ENCODE measurements at places on chromosomes 12 and 14. TPM values are rescaled to one million over a fixed set of nuclear protein-coding genes. Genes with fewer than 3 reads are reported as not detected.

GLIPR1L1 gene
- not detected for total RNA-seq

DNA sequence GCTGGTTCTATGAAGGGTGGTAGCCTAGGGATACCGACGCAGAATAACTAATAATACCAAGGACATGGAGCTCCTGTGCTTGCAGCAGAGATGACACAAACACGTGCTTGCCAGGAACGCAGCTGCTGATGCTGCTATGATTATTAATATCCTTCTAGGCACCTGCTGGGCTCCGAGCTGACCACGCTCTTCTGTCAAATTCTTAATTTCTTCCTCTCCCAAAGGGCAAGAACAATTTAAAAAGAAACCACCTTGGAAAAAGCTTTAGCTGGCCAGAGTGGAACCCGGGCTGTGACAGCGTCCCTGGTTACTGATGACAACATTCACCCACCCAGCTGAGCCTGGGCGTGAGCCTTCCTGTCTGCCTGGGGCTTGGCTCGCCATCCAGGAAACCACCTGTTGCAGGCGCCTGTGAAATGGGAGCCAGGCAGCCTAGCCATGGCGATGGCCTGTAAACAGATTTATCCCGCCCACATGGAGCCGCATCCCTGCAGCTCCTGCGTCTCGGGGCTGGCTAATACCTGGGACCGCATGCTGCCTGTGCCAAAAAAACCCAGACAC is 28.8 kb downstream of the CLMN start:
- peak; percentile 93 for DNase-seq

USP5 gene
- 82.5 TPM for total RNA-seq

AICDA gene
- total RNA-seq = not detected

- no peak for DNase-seq
These were observed 550.0 kb upstream of the TBX3 start for GRCh38 chr12:115233891-115234543.

DNA sequence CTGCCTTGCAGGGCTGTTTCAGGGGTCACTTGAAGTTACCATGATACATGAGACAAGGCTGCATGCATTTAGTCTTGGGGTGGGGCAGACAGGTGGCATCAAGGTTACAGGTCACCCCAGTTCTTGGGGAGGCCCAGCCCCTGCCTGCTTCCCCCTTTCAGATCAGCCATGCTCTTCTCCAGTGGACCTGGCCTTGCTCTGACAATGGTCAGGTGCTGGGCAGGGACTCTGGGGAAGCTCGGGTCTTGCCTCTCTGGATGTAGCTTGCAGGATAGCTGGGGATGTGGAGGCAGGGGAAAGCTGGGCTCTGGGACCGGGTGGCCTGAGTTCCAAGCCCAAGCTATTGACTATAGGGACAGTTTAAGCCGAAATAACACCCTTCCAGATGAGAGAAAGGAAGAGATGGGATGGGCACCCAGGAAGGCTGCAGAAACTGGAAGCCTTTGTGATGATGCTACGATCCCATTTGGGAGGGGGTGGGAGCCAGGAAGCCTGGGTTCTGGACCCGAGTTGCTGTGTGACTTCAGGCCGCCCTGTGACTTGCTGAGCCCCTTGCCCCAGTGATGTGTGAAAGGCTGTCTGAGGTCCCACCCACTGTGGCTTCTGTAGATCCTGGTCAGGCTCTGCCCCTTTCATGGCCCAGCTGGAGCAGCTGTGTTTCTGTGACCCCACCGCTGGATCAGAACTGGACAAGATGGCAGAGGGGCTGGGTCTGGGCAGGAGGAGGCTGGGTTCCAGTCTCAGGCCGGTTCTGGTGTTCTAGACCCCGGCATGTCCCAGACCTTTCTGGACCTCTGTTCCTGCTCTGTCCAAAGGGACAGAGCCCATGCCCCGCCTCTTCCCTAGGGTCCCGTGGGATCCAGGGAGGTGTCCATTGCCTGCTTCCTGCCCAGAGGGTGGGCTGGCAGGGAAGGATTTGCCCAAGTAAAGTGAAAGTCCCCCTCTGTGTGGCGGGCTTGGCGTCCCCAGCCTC is 2.1 kb downstream of the TNFAIP2 start:
- no peak for DNase-seq

FAM90A1 gene
- not detected for total RNA-seq

DNA sequence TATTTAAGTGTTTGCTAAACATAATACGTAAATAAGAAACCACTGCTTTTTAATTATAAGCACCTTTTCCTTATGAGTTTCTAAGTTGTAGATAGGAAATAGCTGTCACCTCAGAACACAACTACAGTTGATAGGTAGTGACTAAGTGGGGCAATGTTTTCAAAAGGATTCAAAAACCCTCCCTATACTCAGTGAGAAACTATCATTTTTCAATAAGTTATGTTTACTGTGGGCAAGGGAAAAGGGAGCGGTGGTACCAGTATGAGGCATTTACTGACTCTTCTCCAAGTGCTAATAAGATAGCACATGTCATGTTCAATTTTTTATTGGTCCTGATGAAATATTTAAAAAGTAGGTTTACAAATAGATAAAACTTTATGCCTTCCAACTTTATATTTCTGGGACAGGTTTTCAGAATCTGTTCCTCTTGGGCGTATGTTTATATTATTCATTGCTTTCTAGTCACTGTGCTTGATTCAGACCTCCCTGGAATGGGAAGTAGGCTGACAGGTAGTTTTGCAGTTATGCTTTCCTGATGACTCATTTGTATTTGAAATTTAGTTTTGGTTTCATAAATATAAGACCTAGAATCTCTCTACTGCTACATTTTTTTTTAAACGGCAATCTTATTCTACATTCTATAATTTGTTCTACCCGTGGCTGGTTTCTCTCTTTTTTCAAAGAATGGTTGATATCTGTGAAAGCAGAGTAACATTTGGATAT is 153.1 kb downstream of the TMEM117 start:
- DNase-seq = peak; percentile 5

- DNase-seq = no peak
These were observed 900.9 kb downstream of the FLRT2 start for GRCh38 chr14:86430853-86431252.

GRCh38 chr12:54431911-54432814 is 13.1 kb upstream of the ITGA5 start:
- DNase-seq = peak; percentile 96

PRB2 gene
- not detected for total RNA-seq

DNA sequence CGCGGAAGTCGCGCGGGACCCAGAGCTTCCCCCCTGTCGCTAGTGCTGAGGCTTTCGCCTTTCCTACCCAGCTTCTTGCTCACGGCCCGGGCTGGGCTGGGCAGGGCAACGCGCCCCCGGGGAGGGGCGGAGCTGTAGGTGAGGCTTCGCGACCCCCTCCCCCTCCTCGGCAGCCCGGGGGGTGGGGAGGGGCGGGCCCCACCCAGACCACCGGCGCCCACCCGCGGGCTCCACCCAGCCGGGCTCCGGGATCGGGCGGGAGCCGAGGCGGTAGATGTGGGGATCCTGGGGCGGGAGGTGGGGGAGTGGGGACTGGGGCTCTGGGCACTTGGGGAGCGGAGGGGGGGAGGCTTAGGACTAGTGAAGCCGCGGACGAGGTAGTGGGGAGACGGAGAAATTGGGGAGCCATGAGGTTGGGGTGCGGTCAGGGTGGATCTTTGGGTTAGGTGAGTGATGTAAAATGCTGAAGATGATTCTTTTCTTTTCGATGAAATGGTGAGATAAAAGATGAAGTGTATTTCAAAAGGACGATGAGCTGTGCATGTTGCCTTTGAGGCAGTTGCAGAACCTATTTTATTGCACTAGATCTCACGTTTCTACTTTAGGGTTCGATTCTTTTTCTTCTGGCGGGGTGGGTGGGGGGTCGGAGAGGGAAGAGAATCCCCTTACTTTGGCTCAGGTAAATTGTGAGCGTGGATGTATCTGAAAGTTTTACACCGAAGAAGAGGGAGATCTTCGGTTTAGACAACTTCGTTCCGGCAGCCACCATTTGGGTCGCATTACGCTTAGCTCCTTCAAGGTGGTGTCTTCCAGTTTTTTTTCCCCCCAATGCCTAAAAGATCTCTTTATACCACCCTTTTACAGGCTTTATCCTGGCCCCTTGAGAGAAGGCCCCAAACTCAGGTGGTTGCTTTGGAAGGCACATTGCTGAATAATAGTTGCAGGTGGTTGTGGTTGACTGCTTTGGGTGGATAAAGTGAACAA is 619 bp downstream of the ERC1 start:
- peak; percentile 65 for DNase-seq

DNA sequence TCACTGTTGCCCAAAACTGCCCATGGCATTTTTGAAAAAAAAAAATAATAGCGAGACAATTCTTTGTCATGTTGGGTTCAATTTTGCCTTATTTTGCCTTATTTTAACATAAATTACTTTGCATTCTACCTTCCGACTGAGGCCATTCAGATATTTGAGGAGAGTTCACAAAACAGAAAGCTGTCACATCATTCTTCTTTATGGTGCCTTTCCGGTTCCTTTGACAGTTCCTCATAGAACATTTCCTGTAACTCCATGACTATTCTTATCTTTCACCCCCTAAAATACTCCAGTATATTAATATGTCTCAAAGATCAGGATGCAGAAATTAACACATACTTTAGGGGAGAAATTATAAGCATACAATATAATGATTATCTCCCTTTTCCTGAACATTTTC is 476.7 kb downstream of the NOVA1 start:
- no peak for DNase-seq

REP15 gene
- 5.4 TPM for total RNA-seq

GRCh38 chr14:22561661-22562579 is 27.1 kb downstream of the DAD1 start:
- peak; percentile 59 for DNase-seq

SPSB2 gene
- total RNA-seq = 2.9 TPM

GRCh38 chr14:102418169-102418852 is 55.6 kb downstream of the TECPR2 start:
- no peak for DNase-seq

DNA sequence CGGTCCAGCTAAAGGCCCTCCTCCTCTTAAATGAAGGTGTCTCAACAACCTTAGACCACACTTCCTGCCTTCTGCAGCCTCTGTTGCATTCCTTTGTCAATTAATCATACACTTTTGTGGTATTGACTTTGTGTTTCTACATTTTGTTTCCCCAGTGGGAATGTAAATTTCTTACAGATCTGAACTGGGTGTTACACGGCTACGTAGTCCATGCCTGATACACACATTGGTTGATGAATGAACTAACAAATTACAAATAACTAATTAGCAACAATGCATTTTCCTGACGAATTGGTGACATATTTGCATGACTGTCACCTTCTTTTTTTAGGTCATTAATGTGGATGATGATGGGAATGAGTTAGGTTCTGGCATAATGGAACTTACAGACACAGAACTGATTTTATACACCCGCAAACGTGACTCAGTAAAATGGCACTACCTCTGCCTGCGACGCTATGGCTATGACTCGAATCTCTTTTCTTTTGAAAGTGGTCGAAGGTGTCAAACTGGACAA is 15.2 kb upstream of the CCT2 start:
- no peak for DNase-seq

- DNase-seq = no peak
These were observed 71.6 kb upstream of the STXBP6 start for GRCh38 chr14:25121337-25122129.

GRCh38 chr14:72049462-72049861 is 117.2 kb downstream of the RGS6 start:
- no peak for DNase-seq

RIPK3 gene
- 1.8 TPM for total RNA-seq

Measured in dermis microvascular lymphatic vessel endothelial cell (primary cell).